ENCODE measurements at places on chromosomes 3 and 15.

DNA sequence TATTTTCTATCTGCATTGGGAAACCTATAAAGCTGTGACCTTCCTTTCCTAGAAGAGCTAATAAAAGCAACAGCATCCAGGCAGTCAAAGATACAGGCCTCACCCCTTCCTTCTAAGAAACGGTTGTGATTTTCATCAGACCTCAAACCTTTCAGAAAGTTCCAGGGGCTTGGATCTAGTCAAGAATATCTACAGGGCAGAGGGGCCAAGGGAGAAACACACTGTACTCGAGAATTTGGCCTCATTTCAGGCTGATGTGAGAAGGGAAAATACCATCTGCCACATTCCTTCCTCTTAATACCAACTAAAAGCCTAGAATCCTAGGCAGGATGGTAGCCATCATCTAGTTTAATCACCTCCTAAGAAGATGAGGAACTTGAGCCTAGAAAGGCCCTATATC is 24.5 kb upstream of the BCL6 start:
- no peak for DNase-seq

DNA sequence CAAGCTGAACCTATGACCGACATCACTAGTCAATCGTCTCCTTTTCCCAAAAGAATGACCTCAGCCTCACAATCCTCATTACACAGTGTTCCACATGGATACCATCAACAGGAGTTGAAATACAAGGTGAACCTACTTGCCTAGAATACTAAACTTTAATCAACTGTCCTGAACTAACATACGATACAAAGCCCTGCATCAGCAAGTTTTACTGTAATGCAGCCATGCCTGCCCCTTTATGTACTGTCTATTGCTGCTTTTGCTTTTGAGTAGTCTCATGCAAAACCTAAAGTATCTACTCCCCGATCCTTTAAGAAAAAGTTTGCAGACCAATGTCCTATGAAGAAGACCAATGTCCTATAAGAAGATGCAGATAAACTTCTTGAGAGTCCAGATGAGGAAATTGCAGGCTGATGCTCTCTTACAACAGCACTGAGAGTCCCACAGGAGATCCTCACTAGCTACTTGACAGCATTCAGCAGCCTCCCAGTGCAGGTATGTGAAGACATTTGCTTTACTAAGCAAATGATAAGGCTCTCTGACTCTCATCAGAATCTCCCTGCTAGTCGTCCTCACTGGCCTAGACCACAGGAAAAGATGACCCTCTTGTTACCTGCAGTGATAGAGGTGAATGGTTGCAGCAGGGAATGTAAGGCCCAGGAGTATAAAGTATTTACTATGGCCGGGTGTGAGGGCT is 23.6 kb downstream of the SUCLG2 start:
- DNase-seq, result no peak

DNA sequence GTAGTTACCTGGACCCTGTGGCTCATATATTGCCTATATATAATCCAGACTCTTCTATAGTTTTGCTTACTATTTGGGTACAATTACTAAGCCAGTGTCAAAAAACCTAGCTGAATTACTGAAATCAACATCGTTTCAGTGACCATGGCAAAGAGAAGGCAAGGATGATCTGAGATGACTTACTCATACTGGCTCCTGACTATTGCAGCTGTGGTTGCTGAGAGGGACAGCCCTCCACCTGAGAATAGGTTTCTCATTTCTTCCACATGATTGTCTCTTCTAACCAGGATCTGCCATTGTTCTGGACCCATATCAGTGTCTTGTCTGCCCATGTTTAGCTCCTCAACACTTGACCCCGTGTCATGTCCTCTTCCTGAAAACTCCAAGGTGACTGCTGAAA is 30.2 kb downstream of the CASR start:
- DNase-seq, result no peak

GRCh38 chr3:157051055-157051454 is 108.9 kb downstream of the CCNL1 start:
- DNase-seq, result no peak

GRCh38 chr3:47158208-47158607 is 5.7 kb downstream of the SETD2 start:
- no peak for DNase-seq

DNA sequence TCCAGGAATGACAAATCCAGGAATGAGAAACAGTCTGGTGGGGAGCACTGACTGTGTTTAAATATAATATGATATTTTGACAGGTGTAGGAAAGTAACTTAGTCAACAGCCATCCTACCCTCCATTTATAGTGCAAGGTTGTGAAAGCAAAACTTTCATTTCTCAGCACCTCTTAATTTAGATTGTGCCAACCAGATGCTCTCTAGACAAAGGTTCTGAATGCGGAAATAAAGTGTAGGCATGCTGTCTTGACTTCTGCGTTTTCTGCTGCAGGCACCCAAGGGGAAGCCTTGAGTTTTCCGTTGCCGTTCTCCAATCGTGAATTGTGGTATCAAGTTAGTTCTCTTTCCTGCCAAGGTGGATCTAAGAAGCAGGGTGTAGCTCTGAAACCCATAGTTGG is 261.9 kb upstream of the SUCLG2 start:
- no peak for DNase-seq

DNA sequence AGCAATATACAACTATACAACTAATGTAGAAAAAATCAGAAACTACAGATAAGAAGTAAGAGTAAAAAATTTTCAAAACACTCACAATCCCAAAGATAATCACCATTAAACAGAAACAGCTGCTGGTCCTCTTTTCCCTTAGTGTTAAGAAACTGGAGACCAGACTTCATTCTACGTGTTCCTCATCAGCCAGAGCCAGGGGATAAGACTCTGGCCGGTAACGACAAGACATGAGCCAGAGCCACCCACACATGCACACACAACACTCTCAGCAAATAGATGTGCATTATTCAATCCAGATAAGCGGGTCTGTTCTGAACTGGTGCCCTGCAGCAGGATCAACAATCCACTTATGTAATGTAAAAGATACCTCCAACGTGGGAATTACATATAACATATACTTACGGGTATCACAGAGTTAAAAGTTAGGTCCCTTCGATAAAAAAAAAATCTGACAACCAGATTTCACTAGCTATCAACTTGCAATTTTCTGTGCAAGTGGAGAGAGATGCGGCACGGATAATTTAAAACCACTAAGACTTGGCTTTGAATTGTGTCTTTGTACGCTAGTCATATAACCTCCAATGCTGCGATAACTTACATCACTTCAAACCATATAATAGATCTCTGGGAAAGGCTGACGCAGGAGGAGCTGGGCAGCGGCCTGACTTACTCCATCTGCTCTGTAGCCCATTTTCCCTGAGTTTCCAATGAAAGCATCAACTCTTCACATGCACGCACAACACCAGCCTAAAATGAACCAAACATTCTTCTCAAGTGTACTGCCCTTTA is 17.8 kb downstream of the PRICKLE2 start:
- DNase-seq, result no peak

GRCh38 chr3:151818361-151818760 is 4.4 kb downstream of the AADAC start:
- DNase-seq, result no peak

GRCh38 chr3:143427631-143428030 is 308.1 kb downstream of the CHST2 start:
- no peak for DNase-seq

DNA sequence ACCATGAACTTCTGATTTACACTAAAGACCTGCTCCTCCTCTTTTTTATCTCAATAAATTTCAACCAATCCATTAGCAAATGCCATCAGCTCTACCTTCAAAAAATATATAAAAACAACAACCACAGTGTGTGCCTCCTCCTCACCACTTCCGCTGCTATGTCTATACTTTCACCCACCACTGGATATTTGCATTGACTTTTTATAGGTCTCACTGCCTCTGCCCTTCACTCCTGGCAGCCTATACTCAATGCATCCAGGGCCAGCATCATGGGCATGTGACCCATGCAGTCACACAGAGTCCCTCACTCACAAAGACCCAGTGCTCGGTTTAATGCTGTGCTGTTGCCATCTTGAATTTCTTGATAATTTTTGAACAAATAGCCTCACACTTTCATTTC is 53.5 kb upstream of the CCDC54 start:
- DNase-seq, result no peak

DNA sequence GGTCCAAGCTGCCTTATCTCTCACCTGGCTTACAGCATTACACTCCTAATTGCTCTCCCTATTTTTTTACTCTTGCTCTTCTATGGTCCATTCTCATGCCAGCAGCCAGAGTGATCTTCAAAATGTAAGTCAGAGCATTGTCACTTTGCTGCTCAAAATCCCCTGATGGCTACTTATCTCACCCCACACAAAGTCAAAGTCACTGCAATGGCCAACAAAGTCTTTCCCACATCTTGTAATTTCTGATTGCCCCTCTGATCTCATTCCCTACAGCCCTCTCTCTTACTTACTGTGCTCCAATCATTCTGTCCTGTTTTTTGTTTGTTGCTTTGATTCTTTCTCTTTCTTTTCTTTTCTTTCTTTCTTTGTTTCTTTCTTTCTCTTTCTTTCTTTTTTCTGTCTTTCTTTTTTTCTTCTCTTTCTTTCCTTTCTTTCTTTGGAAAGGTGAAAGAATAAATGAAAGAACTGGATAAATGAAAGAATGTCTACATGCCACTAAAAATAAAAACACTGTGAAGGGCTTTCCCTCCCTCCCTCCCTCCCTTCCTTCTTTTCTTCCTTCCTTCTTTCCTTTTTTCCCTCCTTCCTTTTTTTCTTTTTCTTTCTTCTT is 34.9 kb upstream of the TIPARP start:
- DNase-seq, result no peak

- no peak for DNase-seq
These were observed 248.9 kb downstream of the TJP1 start for GRCh38 chr15:29573197-29573838.

DNA sequence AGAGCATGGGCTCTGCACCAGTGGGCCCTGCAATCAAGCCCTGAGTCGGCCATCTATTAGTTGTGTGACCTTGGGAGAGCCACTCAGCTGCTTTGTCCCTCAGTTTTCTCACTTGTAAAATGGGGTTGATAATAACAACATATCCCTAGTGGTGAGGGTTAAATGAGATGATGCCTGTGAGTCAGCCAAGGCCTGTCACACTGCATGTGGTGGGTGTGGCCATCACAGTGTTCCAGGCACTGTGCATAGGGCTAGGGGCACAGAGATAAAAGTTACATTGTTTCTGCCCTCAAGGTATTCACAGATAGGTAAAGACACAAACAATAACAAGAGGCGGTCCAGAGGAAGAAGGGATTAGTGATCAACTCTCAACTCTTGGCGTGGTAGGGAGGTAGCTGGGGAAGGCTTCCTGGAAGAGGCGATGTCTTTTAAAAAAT is 19.5 kb downstream of the SMAD6 start:
- DNase-seq, result no peak

GRCh38 chr3:79534727-79535126 is 233.1 kb downstream of the ROBO1 start:
- no peak for DNase-seq

DNA sequence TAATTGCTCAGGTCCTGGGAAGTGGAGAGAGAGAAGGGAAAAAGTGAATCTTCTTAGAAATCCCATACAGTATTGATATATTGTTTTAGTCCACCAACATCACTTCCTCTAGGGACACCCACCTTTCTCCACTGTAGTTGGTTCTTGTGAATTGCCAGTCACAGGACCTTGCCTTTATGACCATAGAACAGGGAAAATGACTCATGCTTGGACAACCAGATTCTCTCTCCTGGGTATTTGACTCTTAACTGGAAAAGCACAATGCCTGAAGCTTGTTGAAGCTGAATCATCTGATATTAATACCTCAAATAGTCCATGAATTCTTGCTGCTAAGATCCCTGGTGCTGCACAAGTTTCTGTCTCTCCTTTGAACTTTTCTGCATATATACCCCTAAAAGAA is 32.5 kb upstream of the DCLK3 start:
- no peak for DNase-seq

DNA sequence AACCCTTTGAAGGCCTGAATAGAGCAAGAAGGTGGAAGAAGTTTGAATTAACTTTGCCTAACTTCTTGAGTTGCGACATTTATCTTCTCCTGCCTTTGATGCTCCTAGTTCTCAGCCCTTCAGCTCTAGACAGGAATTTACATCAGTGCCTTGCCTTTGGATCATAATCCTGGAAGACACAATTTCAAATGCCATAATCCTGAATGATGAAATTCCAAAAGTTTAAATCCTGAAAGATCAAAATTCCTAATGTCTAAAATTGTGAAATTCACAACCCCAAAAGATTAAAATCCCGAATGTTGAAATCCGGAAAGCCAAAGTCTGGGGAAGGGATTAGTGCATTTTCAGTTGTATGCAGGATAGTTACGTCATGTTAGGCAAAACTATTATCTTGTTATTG is 166.6 kb upstream of the PDZRN3 start:
- no peak for DNase-seq

DNA sequence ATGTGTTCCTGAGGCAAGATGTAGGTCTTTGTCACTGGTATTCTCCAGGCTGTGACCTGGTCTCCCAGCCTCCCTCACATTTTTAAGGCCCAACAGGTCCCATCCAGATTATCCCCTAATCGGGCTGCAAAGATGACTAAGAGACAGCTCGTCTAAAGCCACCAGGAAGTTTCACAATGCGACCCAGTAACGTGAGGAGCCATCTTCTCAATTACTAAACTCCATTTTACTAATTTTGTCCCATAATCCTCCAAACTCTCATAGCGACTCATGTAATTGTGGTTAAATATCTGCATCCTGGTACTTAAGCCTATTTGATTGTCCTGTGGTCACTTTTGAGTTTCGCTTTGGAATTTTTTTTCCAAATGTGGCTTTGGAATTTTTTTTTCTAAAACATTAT is 8.7 kb upstream of the PLA2G4F start:
- no peak for DNase-seq

GRCh38 chr3:189724356-189724755 is 93.2 kb downstream of the TP63 start:
- DNase-seq, result peak; percentile 21

- DNase-seq, result peak; percentile 83
These were observed at the start of gene CELSR3 for GRCh38 chr3:48662753-48663488. TSS of gene CELSR3 (minus strand) at chr3:48662886. CDS start at chr3:48662634, 252 bp downstream.

- DNase-seq, result no peak
These were observed 10.4 kb downstream of the MRPS11 start for GRCh38 chr15:88477904-88478303.

DNA sequence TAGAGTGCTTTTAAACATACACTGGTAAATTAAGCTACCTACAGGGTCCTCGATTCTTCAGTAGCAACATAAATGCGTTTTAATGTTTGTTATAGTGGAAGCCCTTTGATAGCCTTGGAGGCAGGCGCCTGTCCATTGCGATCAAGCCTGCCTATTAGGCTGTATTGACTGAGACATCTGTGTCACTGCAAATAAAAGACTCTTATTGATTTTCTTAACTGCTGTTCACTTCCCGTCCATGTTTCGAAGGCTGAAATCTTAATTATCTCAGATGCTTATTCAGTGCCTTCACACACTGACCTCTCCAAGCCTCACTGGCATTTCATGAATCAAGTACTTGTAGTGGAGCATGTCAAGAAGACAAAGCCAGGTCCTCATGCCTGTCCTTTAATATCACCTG is 51.1 kb downstream of the MAP2K5 start:
- DNase-seq, result no peak

- DNase-seq, result no peak
These were observed 55.7 kb downstream of the MB21D2 start for GRCh38 chr3:192861972-192862371.

DNA sequence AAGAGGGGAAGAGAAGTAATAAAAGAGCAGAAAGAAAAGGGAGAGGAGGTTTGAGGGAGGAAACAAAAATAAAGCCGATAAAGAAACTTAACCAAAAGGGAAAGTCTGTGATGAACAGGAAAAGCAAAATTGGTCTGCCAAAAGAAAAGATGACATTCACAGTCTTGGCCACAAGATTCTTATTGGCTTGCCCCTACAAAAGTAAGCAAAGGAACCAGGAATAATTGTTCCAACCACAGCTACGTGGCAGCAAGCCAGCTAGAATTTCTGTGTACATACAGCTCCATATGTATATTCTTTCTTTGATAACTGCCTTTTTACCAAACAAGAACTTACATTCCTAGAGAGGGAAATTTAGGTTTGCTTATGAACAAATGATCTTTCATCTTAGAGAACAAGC is 79.6 kb downstream of the MLH1 start:
- DNase-seq, result peak; percentile 33

Measured in NCI-H2081 (cell line).